PC-9 (cell line): ENCODE measurements at places on chromosomes 2 and 18.

DNA sequence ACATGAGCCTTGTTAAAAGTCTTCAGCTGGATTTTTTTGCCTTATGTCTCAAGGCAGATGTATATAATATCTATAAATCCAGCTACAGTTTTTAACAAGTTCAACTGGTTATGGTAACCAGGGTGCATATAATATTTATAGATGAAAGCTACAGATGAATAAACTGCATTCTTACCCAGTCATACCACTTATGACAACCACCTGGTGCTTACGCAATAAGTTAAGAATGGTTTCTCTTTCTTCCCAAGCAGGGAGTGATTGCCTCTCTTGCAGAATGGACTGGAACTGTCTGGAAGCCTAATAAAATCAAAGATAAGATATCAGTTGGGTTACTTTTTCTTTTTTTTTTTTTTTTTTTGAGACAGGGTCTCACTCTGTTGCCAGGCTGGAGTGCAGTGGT, 19.6 kb downstream of the DHX57 start:
- peaks cover 33% of the 10 kb centered on the region for H3K36me3 ChIP-seq
- H3K27ac ChIP-seq, result no peak overlapping the region
- H3K4me1 ChIP-seq, result no peaks in the 10 kb centered on the region
- H3K4me3 ChIP-seq, result no peak overlapping the region

GRCh38 chr2:127108090-127108523, 1.2 kb upstream of the BIN1 start:
- H3K4me3 ChIP-seq, result peak overlapping the region; percentile 96; the same call in 1 of the 2 replicates
- H3K27ac ChIP-seq, result peak overlapping the region; percentile 31
- H3K27me3 ChIP-seq, result no peaks in the 10 kb centered on the region
- H3K36me3 ChIP-seq, result no peaks in the 10 kb centered on the region
- H3K4me1 ChIP-seq, result peaks cover 40% of the 10 kb centered on the region

DNA sequence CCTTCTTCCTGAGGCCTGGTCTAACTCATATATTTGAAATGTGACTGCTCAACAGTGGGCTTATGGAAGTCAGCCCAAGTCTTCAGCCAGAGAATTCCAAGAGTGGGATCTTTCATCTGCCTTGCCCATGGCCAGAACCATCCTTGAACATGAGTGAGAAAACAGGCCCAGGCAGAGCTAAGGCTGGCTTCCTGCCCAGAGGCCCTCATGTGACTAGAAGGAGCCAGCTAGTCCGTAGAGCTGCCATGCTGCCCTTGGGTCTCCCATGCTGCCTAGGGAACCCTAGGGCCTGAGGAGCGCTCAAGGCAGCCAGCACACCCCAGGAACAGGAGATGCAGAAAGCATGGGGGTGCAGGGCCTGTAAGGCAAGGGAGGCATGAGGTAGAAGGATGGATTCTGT, 203.6 kb downstream of the FHOD3 start:
- no peaks in the 10 kb centered on the region for H3K4me1 ChIP-seq
- H3K27ac ChIP-seq, result no peak overlapping the region
- no peak overlapping the region for H3K4me3 ChIP-seq
- H3K36me3 ChIP-seq, result no peaks in the 10 kb centered on the region
- H3K27me3 ChIP-seq, result no peaks in the 10 kb centered on the region

DNA sequence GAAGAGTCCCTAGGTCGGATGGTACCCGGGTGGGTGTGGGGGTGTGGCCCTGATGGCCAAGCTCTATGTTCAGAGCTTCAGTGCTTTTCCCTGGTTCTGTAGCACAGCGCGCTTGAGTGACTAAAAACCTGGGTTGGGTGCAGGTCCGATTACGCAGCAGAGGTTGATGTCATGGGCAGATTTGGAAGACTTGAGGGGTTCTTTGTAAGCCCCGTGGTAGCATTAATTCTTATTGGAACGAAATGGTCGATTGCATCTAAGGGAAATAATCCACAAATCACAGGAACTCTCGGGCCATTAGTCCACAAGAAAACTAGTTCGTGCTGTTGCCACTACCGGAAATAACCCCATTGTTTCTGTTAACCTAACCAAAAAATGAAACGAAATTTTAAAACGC, 9.0 kb downstream of the HOXD8 start:
- peaks cover 17% of the 10 kb centered on the region; the same call in 1 of the 2 replicates for H3K27me3 ChIP-seq
- no peak overlapping the region for H3K4me3 ChIP-seq
- no peaks in the 10 kb centered on the region for H3K4me1 ChIP-seq

- no peaks in the 10 kb centered on the region for H3K36me3 ChIP-seq
- DNase-seq, result no peak
- H3K4me3 ChIP-seq, result no peak overlapping the region
- H3K27me3 ChIP-seq, result peaks cover 6% of the 10 kb centered on the region; the same call in 1 of the 2 replicates
- no peak overlapping the region for H3K27ac ChIP-seq
These were observed 269.3 kb downstream of the TNS1 start for GRCh38 chr2:217733461-217733860.

DNA sequence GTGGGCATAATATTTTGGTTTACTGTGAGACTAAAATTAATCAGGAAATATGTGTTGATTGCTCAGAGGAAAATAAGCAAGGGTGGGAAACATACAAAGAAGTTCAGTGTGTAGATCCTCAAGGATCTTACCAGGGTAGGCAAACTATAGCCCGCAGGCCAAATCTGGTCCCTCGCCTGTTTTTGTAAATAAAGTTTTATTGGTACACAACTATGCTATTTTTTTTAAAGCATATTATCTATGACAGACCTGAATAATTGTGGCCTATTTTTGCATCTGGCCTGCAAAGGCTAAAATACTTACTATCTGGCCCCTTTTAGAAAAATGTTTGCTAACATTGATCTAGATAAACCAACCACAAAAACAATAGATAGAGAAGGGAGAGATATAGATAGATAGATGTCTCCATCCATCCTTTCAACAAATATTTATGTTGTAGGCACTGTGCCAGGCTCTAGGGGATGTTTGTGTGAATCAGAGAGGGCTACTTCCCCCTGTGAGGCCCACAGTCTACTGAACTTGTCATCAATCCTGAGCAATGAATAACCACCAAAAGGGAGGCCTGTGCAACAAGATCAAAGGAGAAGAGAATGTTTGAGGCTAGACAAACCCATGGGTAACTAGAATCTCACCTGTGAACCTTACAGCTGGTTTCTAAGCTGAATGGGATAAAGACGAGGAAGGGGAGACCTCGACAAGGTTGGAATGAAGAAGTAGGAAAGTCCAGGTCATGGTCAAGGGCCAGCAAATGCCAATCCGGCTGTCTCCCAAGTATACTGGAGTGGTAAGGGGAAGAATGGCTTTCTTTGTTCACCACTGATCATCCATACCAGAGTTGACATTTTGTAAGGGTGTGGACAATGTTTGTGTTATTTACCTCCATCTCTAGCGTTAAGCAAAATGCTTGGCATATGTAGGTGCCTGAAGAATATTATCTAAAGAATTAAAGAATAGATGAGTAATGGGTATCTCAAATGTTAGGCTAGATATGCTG, 23.6 kb downstream of the ALPK2 start:
- no peak overlapping the region for H3K4me3 ChIP-seq
- H3K27me3 ChIP-seq, result no peaks in the 10 kb centered on the region
- peak overlapping the region; percentile 22; the same call in 1 of the 2 replicates for H3K27ac ChIP-seq
- DNase-seq, result peak; percentile 81
- H3K4me1 ChIP-seq, result peaks cover 25% of the 10 kb centered on the region
